Astrocyte of the hippocampus (primary cell): ENCODE measurements at places on chromosomes 13 and 19.

GRCh38 chr19:16316506-16316882 lies 8.1 kb upstream of the KLF2 start:
- no peak for DNase-seq

DNA sequence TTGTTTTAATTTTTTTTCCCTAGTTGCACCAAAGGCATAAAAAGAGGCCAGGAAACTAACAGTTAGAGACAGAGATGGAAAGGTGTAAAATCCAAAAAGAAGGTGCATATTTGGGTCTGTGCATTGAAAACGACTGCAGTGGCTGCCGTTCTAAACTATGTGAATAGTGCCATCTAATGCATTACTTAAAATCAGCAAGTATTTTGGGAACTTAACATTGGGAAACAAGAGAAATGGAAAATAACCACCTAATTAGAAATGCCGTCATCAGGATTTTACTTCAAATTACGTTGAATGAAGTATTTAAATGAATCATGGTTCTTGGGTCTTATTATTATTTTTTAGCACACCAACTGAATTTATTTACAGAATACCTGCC lies 189.5 kb upstream of the MIR17HG start:
- no peak for DNase-seq

DNA sequence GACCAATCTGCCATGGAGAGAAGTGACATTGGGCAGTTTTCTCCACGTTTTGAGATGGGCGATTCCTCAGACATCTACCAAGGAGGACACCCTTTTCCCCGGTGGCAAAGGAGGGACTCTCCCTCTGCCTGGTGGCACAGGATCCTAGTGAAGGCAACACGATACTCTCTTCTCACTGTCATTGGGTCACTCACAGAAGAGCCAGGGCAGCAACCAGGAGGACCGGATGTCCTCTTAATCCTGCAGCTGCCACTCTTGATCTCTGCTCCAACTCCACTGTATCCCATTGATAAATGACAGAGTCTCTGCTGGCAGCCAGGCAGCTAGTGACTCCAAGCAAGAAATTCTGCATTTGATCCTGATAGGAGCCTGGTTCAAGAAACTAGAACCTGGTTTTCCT lies 42.2 kb downstream of the COL4A2 start:
- no peak for DNase-seq

GRCh38 chr13:19590423-19590822 lies 29.1 kb upstream of the TPTE2 start:
- no peak for DNase-seq

- no peak for DNase-seq
Measured at GRCh38 chr19:738509-739128, 12.3 kb upstream of the MISP start.

DNA sequence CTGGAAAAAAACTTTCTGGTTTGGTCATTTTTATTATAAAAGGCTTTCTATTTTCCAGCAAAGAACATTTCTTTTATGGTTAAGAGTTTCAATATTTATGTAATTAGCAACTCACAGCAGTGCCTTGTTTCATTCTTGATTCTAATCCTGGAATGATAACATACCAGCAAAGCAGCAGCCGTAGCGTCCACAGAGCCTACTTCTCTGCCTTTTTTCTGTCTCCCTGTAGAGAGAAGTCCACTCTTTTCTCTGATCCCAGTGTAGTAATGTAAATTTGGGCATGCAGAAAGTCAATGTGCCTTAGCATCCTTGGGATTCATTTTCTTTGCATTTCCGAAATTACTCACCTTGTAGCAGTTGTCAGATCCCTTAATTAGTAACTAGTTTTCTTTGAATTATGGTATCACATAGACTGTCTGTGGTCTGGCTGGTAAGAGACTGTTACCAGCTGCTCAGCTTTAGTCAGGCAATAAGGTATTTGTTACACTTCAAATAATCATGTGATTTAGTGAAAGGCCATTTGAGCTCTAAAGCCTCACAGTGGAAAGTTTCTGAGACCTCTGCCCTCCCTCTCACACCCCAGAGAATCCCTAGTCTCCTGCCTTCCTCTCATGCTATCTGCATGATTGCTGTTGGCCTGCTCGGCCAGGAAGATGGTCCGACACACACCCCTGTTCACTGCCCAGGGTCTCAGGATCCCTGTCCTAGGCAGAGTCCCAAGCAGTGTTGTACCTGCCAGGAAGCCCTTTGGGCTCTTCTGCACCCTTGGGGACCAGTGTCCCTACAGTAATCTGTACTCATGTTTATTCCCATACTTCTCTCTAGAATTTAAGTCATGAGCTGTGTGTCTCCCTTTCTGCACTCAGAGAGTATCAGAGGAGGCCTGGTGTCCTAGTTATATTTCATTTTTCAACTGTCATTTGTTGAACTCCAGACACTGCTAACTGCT lies 86.3 kb downstream of the LRCH1 start:
- peak; percentile 27 for DNase-seq

DNA sequence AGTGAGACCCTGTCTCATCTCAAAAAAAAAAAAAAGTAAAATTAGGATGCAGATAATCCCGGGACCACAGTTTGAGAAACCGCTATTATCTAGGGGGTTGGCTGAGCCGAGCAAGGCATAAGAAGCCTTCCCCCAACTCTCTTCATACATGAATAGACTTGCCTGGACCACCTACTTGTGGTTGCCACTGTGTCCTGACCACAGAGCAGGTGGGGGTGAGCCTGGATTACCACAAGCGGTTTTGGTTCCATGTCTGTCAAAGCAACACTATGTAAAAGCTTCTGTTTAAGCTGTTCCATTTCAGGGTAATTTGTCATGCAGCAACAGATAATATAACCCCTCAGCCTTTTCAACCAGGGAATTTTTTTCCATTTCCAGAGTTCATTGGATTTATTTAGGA lies 3.3 kb upstream of the NAPA start:
- DNase-seq = peak; percentile 65

DNA sequence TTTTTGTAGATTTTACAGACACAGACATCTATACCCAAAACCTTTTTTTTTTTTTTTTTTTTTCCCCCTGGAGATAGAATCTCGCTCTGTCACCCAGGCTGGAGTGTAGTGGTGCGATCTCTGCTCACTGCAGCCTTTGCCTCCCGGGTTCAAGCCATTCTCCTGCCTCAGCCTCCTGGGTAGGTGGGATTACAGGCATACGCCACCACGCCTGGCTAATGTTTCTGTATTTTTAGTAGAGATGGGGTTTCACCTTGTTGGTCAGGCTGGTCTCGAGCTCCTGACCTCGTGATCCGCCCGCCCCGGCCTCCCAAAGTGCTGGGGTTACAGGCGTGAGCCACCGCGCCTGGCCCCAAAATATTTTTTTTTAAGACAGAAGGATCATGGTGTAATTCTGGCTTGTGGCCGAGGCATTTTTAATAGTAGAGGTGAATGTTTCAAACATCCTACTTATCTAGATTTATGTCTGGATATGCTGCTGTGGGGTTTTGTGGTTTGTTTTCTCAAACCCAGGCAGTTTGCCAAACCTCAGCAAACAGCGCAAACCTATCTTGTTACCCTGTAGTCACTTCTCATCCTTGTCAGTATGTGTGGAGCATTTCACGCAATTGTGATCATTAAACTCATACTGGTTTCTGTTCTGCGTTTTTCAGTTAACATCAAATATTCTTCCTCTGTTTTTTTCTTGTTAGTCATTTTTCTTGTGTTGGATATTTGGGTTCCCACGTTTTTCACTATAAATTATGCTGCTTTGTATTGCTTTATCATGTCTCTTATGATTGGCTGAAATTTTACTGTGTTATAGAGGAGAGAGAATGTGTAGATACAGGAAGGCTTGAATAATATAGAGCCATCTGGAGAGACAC lies 36.2 kb upstream of the GARRE1 start:
- DNase-seq = peak; percentile 95

DNA sequence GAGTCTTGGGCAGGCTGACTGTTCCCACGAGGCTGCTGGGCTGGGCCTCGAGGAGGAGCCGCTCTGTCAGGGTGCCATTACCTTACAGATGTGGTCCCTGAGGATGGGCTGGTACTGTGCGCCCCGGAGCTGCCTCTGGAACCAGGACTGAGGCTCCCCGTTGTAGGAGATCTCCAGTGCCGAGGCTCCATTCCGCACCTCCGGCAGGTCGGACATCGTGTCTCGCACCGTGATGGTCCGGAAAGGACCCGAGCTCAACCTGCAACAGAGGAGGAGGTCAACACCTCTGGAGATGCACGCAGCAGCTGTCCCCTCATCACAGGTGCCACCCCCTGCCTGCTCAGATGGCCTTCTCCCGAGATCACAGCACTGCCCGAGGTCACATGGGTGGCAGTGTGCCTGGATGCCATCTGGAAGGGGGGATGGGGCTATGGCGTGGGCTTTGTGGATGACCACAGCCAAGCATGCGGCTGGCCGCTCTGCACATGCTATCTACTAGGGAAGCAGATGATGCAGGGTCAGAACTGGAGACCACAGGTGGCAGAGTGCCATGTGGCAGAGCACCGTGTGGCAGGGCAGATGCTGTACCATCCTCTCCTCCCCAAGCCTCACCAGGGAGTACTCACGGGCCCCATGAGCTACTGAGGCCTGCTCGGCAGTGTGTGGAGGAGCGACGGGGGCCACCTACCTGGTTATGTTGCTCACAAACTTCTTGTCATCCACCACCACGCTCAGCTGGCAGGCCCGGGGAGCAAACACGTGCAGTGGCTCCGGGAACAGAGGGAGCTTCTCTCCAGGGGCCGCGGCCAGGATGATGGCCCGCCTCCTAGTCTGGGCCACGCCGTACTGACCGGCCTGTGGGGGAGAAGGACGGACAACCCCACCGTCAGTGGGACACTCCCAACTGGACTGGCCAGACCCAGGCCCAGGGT lies 18.3 kb upstream of the EIF3G start:
- DNase-seq = no peak

DNA sequence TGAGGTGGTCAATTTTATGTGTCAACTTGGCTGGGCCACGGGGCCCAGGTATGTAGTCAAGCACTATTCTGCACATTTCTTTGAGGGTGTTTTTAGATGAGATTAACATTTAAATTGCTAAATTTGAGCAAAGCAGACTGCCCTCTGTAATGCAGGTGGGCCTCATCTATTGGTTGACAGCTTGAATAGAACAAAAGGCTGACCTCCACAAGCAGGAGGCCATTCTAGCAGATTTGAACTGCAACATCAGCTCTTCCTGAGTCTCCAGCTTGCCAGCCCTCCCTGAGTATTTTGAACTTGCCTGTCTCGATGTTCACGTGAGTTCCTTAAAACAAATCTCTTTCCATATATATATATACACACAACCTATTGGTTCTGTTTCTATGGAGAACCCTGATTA lies 134.8 kb downstream of the DCLK1 start:
- DNase-seq = no peak

DNA sequence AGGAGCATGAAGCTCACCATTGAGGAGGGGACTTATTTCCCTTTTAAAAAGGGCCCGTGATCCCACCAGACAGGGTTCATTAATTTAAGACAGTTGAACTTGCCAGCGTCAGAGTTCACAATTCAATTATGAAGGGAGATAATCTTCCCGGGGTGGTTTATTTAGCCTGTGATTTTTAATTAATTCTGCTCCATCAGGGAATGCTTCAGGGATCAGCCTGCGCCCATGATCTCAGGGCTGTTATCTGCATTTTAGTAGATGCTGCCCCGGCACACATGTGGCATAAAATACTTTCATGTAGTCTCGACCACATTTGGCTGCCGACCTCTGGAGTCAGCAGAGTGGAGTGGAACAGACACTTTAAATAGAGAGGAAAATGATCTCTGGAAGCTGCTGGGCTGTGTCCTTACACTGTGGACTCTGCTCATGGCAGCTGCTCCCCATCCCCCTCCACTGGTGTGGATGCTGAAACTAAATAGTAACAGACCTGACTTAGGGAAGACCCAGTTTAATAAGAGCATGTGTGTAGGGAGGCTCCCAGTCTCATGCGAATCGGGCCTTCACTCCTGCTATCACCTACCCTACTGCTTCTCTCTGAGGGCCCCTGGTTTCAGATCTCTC lies 256.9 kb downstream of the TEX29 start:
- no peak for DNase-seq

GRCh38 chr19:40341601-40342482 lies 6.4 kb downstream of the C19orf47 start:
- DNase-seq = peak; percentile 64

GRCh38 chr13:43107780-43108179 lies 84.4 kb downstream of the DNAJC15 start:
- DNase-seq = no peak

GRCh38 chr19:53944416-53944815 lies 18.3 kb upstream of the CACNG8 start:
- DNase-seq = no peak

DNA sequence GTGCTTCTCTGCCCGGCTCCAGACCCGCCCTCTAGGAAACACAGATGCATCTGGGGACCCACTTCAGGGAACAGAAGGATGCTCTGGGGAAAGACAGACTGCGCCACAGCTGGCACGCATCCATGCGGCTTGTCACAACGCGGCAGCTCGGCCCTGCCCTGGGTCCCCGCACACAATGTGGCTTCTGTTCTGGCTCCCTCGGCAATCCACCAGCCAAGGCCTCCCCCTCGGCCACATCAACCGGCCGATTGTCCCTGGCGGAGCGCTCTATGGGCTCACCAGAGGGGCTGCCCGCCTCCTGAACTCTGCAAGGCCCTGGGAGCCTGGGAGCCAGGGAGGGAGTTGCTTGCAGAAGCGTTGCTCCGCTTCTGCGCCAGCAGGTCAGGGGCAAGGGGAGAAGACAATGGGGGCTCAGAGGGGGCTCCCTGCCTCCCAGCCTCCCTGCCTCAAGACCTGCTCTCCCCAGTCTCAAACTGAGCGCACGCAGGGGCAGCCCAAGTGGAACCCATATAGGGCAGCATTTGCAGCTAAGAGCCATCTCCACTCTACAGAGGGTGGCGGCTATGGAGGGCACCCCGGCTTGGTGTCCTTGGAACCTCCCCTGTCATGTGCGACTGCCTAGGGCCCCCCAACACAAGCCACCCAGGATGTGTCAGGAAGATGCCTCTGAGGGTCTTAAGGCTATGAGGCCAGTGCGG lies 37.9 kb downstream of the MLLT1 start:
- peak; percentile 50 for DNase-seq

DNA sequence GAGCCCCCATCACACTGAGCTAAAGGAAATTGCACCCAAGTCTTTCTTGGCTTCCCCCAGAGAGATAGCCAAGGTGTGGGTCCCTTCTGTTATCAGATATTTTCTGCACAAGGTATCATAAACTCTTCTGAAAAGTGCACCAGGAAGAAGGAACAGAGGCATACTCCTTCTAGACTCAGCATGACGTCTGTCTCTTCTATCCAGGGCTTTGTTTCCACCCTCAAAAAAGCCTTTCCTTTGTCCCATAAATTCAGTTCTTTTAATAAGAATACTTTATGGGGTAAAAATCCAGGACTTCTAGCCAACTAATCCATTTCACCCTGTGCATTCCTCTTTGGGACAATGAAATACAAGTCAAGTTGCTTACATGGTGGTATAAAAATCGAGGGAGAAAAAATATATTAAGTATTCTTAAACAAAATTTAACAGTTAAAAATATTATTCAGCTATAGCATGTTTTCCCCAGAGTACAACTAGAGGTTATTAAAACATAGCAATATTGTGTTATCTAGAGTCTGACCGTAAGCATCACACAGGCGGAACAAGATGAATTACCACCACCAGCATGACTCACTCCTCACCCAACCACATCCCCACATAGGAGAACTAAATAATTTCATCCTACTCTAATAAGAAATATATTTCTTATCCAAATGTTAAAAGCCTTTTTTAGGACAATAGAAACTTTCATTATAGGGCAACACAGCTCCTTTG lies 79.9 kb upstream of the GPC6 start:
- peak; percentile 86 for DNase-seq

- DNase-seq = peak; percentile 45
Measured at GRCh38 chr13:110392510-110393240, 85.6 kb downstream of the COL4A2 start.

GRCh38 chr13:22648320-22648801 lies 532.4 kb upstream of the SGCG start:
- DNase-seq = no peak

GRCh38 chr19:39155114-39155700 lies 29.6 kb downstream of the PAK4 start:
- no peak for DNase-seq

GRCh38 chr19:37654118-37654517 lies 1.1 kb downstream of the ZFP30 start:
- peak; percentile 31 for DNase-seq
